ENCODE measurements at places on chromosomes 12 and 14. TPM values are rescaled to one million over a fixed set of nuclear protein-coding genes. Genes with fewer than 3 reads are reported as not detected.

- DNase-seq = no peak
These were observed 6.5 kb upstream of the VRK1 start for GRCh38 chr14:96790706-96791105.

DNA sequence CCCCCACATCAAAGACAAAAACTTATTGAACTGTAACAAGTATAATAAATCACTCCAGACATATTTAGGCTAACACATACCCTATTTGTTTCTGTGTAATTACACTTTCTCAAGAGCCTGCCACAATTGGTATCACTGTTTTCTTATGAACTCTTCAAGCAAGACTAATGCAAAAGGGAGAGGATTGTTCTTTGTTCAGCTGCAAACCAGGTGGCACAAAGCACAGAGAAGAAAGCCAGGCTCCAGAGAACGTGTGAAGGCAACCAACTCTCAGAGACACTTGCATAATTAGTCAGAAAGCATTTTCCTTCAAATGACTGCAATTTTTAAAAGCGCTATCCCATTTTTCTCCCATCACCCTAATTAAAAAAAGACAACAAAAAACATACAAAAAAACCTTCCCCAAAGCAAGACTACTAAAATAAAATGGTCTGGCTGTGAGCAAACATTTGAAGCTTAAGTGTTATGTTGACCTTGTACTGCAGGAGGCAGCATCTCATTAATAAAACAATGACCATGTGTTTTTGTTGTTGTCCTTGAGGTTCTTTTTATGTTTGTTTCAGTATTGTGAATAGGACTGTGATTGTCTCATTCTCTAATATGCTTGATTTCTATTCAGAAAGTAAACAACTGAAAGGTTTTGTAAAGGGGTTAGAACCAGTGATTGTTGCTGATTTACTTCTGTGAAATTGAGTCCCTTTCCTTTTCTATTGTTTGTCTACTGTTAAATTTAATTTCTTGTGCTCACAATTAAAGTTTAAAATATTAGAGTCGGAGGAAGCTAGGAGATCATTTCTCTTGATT, 452.7 kb upstream of the PDE3A start:
- no peak for DNase-seq

P2RX2 gene
- 0.35 TPM for total RNA-seq

DNA sequence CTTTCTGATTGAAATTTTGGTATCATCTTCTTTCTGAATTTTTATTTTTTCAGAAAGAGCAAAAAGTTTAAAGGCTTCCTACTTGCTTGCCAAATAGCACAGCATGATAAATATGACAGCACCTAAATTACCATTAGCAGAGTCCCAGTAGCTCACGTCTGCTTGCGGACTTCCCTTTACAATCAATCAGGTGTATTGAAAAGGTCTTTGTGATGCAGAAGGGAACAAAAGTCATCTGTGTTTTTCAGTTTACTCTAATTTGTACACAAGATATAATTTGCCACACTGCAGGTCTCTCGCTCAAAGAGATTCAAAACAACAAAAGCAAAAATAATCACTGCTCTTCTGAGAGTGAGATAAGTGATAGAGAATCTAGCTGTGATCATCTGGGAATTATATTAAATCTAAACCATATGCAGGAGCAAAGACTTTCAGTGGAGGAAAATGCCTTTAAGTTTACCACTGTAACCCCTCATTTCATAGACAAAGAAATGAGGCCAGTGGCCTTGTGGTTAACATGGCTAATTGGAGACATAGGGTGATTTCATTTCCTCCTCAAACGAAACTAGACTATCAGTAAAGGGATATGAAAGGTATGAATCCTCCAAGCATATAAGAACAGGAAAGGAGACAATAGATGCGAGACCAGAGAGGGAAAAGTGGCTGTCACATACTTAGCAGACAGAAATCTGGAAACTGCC, 240.8 kb upstream of the TMPO start:
- DNase-seq = no peak

PMCH gene
- total RNA-seq = not detected

DNA sequence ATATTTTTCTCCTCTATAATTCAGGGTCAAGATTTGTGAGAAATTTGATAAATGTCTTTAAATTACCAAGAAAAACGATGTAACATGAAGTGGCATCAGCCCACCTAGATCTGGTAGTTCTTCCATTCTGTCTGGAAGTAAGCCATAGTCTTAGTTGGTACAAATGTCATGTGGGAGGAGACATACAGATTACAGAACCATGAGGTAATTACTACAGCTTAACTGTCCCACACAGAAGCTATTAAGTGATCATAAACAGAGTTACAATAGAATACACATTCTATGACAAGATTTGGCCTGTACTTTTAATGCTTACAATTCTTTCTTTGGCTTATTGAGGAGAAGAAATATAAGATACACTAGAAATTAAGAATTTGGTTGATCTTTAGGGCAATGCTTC, 13.7 kb upstream of the SIX1 start:
- DNase-seq = no peak

- DNase-seq = no peak
These were observed 104.1 kb downstream of the VEZT start for GRCh38 chr12:95321516-95322246.

DNA sequence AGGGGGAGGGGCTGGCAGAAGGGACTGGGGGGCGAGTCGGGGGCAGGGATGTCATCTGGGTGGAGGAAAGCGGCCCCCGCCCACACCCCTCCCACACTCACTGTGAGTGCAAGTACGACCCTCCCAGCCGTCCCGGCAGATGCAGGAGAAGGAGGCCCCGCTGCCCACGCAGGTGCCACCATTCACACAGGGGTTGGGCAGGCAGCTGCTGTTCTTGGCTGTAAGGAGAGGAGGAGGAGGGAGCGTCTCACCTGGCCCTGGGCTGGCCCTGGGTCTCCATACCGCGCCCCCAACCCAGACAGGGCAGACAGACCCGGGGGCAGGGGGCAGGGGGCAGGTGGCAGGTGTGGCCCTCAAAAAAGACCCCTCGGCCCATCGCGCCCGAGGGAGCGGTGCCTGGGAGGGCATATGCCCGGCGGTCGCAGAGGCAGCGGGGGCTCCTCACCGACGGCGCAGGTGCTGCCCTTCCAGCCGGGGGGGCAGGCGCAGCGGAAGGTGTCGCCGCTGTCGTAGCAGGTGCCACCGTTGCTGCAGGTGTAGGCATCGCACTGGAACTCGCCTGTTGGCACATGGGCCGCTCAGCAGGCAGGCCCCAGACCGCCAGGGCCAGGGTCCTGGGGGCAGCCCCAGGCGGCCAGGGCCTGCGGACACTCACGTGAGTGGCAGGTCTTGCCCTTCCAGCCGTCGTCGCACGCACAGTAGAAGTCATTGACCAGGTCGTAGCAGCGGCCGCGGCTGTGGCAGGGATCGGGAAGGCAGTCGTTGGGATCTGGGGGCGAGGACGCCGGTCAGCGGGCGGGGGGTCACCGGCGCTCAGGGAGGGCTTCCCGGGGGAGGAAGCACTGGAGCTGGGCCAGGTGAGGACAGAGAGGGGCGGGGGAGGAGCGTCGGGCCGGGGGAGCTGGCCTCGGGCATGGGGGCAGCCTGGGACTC, 20.6 kb downstream of the JAG2 start:
- DNase-seq = no peak

CLEC2A gene
- not detected for total RNA-seq

DNA sequence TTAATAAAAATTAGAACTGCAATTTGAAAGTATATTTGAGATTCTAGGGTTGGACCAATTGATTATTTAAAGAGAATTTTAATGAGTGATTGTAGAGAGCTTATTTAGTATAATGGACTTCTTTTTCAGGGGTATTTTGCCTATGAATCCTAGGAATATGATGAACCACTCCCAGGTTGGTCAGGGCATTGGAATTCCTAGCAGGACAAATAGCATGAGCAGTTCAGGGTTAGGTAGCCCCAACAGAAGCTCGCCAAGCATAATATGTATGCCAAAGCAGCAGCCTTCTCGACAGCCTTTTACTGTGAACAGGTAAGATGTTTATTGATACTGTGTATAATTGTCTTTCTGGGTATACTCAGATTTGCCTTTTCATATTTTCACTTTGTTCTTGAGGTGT, 35.9 kb upstream of the KCNMB4 start:
- no peak for DNase-seq

GRCh38 chr12:80262346-80262745, 163.0 kb downstream of the OTOGL start:
- no peak for DNase-seq

- no peak for DNase-seq
These were observed 149.7 kb downstream of the PTPRO start for GRCh38 chr12:15472036-15472435.

OASL gene
- 2.4 TPM for total RNA-seq

DNA sequence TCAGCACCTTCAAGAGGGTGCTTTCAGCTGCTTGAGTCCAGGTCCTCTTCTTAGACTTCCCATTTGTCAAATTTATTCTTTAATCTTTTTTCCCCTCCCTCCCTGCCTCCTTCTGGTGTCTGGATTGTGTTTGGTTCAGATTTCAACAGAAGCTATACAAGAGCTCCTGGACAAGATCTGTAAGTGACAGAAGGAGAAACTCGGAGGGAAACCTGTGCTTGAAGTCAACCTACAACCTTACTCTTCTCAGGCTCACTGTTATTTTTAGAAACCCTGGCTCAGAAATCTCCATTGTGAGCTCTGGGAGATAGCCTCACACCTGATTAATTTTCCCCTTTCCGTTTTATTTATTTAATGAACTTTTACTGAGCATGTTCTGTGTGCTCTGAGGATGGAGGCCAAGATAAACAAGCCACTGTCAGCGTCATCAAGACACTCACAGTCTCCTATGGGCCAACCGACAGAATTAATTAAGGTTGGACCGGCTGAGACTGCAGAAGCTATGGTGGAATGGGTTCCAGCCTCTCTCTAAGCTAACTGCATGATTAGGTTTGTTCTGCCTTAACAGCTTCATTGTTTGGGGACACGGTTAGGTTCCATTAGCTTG, 13.5 kb downstream of the PDE1B start:
- no peak for DNase-seq

GRCh38 chr12:80681287-80681686, 26.1 kb upstream of the MYF6 start:
- no peak for DNase-seq

- no peak for DNase-seq
These were observed 48.6 kb upstream of the TBX3 start for GRCh38 chr12:114732426-114733030.

AKAP3 gene
- total RNA-seq = 0.97 TPM

GRCh38 chr14:26738571-26738970, 140.7 kb upstream of the NOVA1 start:
- no peak for DNase-seq

DNA sequence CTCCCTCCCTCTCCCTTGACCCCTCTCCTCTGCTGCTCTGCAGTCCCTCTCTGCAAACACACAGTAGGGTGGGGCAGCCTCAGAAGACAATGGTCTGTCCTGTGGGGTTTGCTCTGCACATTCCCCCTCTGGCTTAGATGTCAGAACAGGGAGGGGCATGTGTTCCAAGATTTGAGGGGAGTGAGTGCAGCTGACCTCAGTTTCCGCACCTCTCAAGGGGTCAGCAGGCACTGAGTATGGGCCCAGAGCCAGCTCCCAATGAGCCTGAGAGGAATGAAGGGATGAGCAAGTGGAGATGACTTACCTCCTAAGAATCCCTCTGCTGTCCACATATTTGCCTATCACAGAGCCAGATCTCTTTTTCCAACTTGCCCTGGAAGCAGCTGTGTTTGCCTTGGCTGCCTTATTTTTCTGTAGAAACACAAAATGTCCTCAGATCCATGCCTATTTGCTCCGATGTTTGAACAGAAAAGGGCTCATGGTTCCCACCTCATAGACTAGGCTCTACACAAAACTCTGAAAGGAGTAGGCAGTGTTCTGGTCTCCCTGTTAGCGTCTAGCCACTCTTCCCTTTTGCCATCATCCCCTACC, 111.4 kb downstream of the CRACR2A start:
- no peak for DNase-seq

WNT1 gene
- total RNA-seq = not detected

GPRC5A gene
- total RNA-seq = 7.7 TPM

A2M gene
- 467 TPM for total RNA-seq

GRCh38 chr14:102878174-102878969, 44.1 kb upstream of the AMN start:
- DNase-seq = no peak

GRCh38 chr14:81170829-81171195, 49.9 kb downstream of the GTF2A1 start:
- DNase-seq = no peak

DNA sequence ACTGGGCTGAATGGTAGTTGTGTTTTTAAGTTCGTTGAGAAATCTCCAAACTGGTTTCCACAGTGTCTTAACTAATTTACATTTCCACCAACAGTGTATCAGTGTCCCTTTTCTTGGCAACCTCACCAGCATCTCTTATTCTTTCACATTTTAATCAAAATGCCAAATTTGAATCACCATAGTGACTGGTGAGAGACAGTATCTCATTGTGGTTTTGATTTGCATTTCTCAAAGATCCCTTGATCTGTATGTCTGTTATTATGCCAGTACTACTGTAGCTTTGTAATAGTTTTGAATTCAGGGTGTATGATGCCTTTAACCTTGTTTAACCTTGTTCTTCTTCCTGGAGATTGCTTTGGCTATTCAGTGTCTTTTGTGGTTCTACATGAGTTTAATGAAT, 2.2 kb upstream of the EIF2S3B start:
- DNase-seq = no peak

DNA sequence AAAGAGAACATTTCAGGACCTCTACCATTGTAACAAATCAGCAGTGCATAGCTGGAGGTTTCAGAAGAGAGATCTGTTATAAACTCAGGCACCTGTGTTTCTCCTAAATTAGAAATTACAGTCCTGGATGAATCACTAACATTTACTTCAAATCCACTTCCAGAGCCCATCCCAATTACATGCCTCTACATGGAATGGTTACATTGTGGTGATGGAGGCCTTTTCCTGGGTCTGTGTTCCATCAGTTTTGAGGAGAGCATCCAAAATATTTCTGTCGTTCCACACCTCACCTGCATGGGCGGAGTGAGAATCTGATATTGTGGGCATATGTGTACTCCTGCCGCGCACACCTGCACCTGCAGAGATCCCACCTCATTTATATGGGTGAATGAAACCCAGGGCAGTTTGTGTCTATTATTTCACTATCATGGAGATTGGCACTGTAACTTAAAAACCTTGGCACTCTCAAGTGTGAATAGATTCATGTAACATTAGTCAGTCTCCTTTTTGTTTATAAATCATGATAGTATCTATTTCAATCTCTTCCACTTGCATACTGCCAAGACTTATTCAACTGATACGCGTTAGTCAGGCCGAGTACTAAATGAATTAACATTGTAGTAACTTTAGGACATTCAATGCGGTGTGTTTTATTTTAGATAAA, 215.1 kb upstream of the FAR2 start:
- DNase-seq = no peak

GRCh38 chr12:42564996-42565395, 24.6 kb downstream of the PRICKLE1 start:
- DNase-seq = no peak

GDF3 gene
- total RNA-seq = not detected

- no peak for DNase-seq
These were observed 6.7 kb upstream of the DNAAF2 start for GRCh38 chr14:49641697-49642129.

DNA sequence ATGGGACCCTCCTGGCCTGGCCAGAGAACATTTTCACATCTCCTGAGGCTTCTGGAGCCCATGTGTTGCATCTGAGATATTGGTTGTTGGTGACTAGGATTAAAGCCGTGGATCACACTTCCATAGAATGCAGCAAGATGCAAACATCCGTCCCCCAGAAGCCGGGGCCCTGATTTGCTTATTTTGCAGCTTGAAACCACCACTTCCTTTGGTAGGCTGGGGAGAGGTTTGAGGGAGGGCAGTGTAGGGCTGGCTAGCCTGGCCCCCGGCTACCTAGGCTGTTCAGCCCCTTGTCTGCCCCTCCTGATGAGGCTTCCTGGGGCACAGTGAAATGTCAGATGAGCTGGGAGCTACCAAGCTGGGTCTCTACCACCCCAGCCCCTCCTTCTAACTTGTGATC, 209.7 kb upstream of the PWP1 start:
- DNase-seq = no peak
